AG20443 (cell line): ENCODE measurements at places on chromosomes 3 and 15.

DNA sequence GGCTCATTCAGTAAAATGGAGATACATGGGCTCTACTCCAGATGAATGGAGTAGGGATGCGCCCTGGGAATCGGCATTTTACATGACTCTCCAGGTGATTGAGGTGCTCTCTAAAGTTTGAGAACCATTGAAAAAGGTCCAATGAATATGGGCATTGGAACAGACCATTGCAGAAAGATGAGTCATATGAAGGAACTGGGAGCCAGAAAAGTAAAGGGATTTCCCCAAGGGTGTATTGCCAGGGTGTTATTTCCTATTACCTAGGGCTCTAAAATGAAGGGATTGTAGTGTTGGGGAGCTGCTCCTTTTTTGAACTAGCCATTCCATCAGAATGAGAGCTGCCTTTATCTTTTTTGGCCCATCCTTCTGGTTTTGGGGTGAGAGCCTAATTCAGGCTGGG lies 21.7 kb downstream of the CLDN11 start:
- DNase-seq, result no peak

GRCh38 chr15:96392380-96393208 lies 62.1 kb downstream of the NR2F2 start:
- no peak for DNase-seq

GRCh38 chr3:193977622-193978021 lies 158.3 kb upstream of the HES1 start:
- no peak for DNase-seq

GRCh38 chr3:5116538-5116937 lies 5.6 kb upstream of the ARL8B start:
- no peak for DNase-seq
